ENCODE measurements at places on chromosomes 16 and 17.
A peak's percentile ranks its signal among the peaks of the same experiment; 100 is the strongest.

DNA sequence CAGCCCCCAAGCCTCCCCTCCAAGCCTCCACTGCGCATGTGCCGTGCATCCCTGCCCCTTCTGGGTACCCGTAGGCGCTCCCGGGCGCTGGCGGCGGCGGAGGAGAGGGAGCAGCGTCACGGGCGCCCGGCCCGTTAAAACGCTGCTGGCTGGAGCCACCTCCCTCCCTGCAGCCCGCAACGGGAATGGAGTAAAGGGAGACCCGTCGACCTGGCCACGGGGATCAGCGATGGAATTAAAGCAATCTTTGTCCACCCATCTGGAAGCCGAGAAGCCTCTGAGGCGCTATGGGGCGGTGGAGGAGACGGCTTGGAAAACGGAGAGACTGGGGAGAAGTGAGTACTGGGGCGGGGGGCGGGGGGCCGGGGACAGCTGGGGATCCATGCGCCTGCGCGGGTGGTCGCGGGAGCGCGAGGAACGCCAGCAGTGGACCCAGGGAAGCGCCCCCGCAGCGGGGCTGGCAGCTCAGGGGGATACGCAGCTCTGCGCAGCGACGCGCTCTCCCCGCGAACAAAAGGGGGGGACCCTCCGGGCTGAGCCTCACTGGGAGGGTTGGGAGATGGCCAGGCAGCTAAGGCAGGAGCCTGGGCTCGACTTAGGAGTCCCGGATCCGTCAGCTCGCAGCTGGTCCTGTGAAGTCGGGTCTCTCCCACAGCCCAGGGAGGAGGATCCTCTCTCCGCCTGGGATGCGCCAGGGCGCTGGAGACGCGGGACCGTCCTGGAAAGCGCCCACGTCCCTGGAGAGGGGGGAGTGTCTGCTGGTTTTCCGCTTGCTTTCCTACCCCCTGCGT, at the start of gene BMERB1:
BMERB1 (plus strand) TSS at position 164 of the 791 bp plus-strand sequence; CDS start at position 230, 66 bp downstream.
- peak; percentile 93 for DNase-seq

- no peak for DNase-seq
These were observed 15.8 kb upstream of the UQCRC2 start for GRCh38 chr16:21937336-21937829.

DNA sequence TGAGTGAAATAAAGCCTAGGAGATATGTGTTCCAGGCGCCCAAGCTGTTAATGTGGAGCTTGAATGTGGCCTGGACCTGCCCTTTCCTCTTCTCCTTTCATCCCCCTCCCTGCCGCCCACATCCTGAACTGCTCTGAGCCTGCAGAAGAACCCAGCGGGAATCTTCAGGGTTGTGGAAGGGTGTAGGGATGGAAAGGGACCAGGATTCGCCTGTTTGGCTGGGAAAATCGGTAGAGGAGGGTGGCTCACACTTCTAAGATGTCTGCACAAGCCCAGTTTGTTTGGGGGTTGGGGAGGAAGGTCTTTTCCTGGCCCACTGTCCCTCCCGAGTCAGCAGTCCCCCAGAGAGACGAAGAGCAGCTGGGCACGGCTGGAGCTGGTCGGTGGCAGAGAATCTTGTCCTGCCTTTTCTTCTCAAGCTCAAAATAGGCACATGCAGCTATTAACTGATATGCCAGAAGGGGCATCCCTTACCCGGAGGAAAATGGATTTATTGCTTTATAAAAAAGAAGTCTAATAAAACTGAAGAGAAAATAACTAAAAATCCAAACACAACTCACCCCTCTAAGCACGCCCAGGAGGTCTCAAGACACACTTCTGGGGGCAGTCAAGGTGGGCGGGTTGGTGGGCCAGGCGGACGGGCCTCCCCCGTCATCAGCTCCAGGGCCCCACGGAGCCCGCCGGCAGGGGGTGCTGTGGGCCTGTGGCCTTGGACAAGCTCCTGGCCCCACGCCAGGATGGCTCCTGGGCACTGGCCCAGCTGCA, 11.5 kb upstream of the PITPNA start:
- peak; percentile 88 for DNase-seq

DNA sequence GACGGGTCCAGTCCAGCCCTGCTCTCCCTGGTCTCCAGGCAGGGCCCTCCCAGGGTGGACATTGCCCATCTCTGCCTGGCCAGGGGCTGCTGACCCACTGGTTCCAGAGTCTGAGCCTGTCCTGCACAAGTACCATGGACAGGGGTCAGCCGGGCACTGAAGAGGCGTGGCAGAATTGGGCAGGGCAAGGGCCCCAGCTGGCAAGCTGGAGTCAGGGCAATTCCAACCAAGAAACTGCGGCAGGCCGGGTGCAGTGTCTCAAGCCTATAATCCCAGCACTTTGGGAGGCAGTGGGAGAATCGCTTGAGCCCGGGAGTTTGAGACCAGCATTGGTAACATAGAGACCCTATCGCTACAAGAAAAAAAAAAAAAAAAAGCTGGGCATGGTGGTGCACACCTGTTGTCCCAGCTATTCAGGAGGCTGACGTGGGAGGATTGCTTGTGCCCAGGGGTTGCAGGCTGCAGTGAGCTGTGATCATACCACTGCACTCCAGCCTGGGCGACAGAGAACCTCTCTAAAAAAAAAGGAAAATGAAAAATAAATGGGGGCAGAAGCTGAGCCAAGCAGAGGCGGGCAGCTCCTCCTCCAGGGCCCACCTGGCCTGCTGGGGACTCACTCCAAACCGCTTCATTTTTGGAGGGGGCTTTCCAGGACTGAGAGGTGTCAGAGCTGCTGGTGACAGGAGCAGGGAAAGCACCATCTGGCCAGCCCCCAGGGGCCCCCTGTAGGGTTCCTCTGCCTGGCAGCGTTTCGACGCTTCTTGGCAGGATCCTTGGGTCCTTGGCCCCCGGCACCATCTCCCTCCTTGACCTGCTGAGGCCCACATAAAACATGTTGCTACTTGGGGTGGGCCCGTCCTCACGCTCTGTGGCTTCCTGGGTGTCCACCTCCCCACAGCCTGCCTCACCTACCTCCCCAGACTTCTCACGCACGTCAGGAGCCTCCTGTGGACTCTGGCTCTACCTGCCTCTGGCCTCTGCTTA, 2.9 kb upstream of the MAFG start:
- DNase-seq, result peak; percentile 33

- peak; percentile 53 for DNase-seq
These were observed 28.9 kb downstream of the CPSF4L start for GRCh38 chr17:73232587-73233373.

DNA sequence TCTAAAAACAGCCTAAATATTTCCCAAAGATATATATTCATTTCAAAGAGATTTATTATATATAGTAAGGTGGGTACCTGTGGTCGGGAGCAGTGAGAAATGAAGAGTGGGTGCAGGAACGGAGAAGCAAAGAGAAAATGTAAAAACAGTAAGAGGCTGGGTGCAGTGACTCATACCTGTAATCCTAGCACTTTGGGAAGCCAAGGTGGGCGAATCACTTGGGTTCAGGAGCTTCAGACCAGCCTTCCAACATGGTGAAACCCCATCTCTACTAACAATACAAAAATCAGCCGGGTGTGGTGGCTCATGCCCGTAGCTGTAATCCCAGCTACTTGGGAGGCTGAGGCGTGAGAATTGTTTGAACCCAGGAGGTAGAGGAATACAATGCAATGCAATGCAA, 257.1 kb downstream of the BCAS3 start:
- no peak for DNase-seq

DNA sequence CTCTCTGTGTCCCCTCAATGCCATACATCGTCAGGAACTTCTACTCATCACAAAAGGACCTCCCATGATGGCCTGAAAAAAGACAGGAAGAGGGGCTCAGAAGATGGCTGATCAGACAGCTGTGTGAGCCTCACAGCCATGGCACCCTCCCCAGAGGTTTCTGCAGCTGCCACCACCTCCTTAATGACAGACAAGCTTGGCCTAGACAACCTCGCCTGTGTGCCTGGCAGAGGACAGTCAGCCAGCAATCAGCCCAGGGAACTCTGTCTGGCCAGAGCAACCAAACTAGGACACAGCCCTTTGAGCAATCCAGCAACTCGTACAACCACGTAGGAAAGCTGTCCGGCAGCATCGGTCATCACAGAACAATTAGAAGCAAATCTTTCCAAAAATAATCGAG, 54.2 kb upstream of the MED9 start:
- DNase-seq, result no peak

GRCh38 chr17:44642834-44643233, 13.4 kb upstream of the MEIOC start:
- DNase-seq, result no peak

DNA sequence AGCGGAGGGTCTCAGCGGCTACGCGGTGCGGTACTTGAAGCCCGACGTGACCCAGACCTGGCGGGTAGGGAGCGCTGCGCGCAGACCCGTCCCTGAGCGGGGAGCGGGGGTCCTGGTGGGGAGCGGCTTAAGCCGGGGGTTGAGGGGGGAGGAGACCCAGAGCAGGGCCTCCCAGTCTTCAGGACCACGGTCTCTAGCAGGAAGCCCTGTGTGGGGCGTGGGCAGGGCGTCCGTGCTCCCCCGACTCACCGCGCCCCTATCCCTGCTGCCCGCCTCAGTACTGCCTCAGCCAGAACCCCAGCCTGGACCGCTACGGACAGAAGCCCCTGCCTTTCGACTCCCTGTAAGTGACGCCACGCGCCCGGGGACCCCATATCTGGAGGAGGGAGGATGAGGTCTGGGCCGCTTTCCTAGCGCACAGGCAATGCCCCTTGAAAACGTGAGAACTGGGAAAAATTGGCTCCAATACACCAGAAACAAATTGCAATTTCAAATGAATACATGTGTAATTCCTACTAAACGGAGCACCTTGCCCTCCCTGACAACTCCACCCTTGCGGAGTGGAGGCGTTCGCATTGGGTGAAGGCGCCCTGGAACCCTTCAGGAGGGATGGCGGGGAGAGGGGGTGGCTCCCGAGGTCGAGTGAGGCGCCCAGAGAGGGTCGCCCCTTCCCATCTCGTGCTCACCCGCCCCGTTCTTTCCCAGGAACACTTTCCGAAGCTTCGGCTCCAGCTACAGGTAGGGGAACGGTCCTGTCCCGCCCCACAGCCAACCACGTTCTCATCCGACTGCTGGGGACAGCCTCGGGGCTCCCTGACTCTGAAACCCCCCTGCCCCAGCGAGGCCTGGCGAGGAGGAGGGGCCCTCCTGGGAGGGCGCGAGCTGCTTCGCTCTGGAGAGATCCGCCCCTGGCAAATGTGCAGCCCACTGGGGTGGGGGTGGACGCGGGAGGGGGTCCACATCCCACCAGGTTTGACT, 14.6 kb upstream of the CNGB1 start:
- DNase-seq, result peak; percentile 65

DNA sequence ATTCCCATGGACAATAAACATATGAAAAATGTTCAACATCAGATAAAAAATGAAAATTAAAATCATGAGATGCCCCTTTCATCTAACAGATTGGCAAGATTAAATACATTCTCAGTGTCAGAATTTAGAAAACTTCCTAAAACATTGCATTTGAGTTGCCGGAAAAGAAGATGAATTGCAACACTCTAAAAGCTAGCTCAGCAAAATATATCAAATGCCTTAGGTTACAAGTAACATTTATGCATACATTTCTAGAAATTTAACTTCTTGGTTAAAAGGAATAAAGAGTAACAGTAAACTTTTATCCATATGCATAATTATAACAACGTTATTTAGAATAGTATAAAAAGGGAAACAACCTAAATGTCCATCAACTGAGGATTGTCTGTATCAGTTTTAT, 239.0 kb downstream of the PMP22 start:
- no peak for DNase-seq

All from right cardiac atrium (tissue), 5 donors.